Dermis blood vessel endothelial cell (primary cell): ENCODE measurements at places on chromosomes 16 and 17. TPM values are rescaled to one million over a fixed set of nuclear protein-coding genes. Genes with fewer than 3 reads are reported as not detected.

DNA sequence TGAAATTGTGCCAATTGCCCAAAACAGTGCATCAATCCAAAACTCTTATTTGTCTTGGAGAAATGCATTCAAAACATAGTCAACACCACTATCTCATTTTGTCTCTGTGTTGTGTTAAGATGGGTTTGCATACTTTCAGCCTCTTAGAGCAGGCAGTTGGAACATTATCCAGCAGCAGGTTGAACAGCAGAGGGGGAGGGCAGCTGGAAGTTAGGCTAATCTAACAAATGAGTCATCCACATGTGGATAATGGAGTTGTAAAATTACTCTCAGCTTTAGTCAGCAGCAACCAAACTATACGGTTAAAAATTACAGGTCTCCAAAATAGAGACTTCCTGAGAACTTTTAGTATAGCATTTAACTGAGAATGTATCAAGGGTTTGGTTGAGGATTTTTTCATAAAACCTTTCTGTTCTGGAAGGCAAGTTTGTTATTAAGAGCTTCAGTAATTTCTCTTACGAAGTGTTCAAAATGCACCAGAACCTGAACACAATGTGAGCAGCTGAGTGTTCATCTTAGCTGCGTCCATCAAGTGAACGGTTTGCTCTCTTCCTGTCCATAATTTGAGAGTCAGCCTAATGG, 46.3 kb downstream of the PRKCA start:
- DNase-seq, result peak; percentile 72

DNA sequence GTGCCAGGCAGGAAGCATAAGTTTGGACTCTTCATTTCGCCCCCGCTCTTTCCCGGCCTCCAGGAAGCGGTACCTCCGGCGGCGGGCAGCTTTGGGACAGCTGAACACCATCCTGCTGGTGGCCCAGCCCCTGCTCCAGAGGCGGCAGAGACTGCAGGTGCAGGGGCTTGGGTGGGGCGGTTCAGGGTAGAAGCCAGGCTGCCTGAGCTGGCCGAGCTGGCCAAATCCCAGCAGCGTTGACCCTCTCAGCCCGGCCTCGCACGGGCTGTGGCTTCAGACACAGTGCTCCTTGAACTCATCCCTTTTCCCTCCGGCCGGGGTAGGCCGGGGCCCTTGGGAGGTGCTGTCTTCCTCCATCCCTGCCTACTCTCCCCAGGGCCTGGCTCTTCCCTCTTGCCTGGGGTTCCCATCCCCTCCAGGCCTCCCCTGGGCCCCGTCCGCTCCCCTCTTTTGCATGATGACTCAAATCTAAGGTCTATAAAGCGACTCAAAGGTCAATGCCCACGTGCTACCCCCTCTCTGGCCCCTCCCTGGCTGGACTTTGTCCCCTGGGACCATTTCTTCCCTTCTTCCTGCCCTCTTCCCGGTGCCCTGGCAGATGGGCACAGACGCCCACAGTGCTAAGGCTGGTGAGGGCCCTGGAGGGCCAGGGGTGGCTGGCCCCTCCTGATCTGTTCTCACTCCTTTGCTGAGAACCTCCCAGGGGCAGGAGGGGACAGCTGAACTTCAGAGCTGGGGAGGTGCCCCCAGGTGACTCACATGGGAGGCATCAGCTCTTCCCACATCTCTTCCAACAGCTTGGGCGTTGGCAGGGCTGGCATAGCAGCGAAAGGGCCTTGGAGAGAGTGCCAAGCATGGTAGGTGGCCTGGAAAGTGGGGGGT, 22.7 kb downstream of the MYO15B start:
- no peak for DNase-seq

- DNase-seq, result no peak
Observed at GRCh38 chr16:4094127-4094773, 22.0 kb downstream of the ADCY9 start.

DNA sequence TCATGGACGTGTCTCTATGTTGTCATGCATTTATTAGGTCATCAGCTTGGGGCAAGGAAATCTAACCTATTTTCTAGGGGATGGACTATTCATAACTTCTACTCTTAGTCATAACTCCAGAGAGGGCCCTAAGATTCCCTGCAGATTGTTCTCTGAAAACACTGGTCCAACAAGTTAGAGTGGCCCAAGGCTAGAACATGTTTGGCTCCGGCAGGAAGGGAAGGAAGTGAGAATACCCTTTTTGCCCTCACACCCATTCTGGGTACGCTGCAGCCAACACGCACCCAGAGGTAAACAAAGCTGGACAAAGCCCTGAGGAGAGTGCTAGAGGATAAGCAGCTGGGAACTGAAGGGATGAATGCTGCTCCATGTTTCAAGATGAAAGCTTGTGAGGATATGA, 9.9 kb downstream of the C16orf86 start:
- DNase-seq, result peak; percentile 74

Gene OR4D1
- total RNA-seq, result not detected in 2 replicates

Gene TK2
- 41.0 and 46.5 TPM in 2 replicates for total RNA-seq

Gene CHST4
- total RNA-seq, result not detected in 2 replicates

Gene PCGF2
- 2.4 and 7.8 TPM in 2 replicates for total RNA-seq
